Pulmonary artery endothelial cell (primary cell): ENCODE measurements at places on chromosomes 16 and 17.

GRCh38 chr17:27264068-27264812 lies 29.7 kb upstream of the WSB1 start:
- DNase-seq: no peak

DNA sequence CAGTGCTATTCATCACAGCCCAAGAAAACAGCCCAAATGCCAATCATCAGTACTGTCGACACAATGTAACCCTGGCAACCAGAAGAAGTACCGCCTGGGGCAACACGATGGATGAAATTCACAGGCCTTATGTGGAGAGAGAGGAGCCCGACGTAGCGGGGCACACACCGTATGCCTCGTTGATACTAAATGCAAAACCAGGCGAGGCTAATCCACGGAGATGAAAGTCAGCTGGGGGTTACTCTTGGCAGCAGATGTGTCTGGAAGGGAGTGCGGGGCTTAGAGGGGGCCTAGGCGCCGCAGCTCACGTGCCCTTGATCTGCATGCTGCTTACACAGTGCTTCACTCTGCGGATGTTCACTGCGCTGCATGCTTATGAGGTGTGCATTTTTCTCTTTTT lies 29.8 kb downstream of the ITGAE start:
- no peak for DNase-seq

DNA sequence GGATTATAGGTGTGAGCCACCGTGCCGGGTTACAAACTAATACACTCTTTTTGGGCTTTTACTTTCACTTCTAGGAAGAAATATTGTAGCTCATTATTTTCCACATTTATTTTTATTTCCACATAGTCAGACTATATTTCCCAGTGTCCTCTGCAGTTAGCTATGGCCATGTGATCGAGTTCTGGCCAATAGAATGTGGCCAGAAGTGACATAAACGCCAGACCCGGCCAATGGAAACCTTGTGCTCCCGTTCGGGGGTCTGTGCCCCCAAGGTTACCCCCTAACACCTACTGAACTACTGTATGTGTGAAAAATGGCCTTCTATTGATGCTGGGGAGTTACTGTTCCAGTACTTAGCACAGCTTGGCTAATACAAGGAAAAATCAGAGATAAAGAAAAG lies 13.2 kb upstream of the RPTOR start:
- no peak for DNase-seq

DNA sequence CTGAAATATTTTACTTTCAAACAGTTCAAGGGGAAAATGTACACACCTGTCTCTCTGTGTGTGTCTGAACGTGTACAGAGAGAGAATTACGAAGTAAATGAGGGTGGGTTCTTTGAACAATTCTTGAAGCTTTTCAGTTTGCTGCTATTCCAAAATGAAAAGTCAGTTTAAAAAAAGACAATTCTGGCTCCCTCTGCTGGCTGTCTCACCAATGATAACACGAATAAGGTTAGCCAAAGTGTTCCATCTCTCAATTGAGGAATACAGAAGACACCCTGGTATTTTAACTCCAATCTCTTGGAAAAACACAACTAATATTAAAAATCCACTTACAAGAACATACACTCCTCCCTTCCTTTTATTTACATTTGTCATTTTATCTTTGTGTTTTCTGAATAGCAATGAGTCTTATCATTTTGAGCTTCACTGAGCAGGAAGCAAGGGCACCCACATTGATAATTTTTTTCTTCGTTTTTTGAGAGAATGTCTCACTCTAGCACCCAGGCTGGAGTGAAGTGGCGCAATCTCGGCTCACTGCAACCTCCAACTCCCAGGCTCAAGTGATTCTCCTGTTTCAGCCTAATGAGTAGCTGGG lies 20.5 kb downstream of the EFTUD2 start:
- no peak for DNase-seq

DNA sequence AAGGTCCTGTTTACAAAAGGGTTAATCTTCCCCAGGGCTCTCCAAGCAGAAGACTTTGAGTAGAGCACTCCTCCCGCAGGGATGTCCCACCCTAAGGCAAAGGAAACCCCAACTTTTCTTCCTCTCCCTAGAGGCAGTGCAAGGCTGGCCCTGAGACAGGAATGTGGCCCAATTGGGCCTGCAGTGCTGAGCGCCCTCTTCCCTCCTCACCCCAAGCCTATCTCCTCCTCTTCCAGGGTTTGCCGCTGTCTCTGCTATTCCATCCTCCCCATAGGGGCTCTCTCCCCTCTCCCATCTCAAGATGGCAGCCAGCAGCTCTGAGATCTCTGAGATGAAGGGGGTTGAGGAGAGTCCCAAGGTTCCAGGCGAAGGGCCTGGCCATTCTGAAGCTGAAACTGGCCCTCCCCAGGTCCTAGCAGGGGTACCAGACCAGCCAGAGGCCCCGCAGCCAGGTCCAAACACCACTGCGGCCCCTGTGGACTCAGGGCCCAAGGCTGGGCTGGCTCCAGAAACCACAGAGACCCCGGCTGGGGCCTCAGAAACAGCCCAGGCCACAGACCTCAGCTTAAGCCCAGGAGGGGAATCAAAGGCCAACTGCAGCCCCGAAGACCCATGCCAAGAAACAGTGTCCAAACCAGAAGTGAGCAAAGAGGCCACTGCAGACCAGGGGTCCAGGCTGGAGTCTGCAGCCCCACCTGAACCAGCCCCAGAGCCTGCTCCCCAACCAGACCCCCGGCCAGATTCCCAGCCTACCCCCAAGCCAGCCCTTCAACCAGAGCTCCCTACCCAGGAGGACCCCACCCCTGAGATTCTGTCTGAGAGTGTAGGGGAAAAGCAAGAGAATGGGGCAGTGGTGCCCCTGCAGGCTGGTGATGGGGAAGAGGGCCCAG lies 1.0 kb downstream of the PRRT2 start:
- no peak for DNase-seq

DNA sequence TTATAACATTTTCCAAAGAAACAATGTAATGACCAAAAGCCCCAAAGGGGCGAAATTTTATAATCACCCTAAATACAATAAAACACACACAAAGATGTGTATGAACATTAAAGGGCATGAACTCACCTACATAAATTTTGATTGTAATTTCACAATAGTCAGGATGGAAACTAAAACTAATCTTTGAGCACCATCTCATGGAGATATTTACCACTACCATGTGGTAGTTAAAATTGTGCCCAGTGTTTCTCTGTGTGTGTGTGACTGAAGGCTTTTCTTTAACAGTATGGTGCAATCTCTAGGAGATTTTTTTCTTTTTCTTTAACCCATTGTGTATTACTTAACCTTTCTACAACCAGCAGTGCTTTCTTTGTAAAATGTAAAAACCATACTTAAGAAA lies 19.7 kb upstream of the MEIOC start:
- no peak for DNase-seq

- no peak for DNase-seq
Observed at GRCh38 chr17:68714676-68715075, 113.5 kb upstream of the FAM20A start.
